ENCODE measurements at places on chromosomes 11 and 22. TPM values are rescaled to one million over a fixed set of nuclear protein-coding genes. Genes with fewer than 3 reads are reported as not detected.

DNA sequence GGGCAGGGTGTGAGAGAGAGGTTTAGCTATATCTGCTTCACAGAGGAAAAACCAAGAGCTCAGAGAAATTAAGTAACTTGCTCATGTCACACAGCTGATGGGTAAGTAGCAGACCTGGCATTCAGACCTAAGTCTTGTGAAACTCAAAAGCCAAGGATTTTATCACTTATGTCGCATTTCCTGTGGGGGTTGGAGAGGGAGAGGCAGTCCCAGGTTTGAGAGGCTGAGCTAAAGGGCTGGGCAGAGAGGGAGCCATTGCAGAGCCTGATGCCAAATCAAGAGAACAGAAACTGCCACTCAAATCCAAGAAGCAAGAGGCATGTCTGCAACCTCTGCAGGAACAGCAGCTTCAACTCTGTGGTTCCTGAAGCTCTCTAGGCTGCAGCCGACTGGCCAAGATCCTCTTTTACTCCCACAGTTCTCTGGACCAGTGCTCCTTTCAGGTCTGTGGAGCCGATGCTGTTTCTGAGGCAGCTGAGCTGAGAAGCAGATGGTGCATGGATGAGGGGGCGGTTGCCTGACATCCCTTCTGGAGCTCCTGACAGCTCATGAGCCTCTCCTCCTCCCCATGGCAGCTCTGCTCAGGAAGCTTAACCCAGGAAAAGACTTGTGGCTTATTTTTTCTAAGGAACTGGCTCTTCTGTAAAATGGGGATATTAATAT, 47.6 kb upstream of the NAV2 start:
- H3K4me3 ChIP-seq, result no peak overlapping the region
- no peaks in the 10 kb centered on the region for H3K36me3 ChIP-seq
- peaks cover 17% of the 10 kb centered on the region for H3K4me1 ChIP-seq
- DNase-seq, result no peak
- peaks cover 5% of the 10 kb centered on the region for H3K27me3 ChIP-seq
- no peak overlapping the region for H3K27ac ChIP-seq

The ALDH3B1 gene
- not detected for total RNA-seq

GRCh38 chr22:46572911-46573780, 35.7 kb upstream of the CELSR1 start:
- no peak for DNase-seq
- H3K4me3 ChIP-seq, result no peak overlapping the region
- peaks cover 16% of the 10 kb centered on the region for H3K27me3 ChIP-seq
- no peak overlapping the region for H3K27ac ChIP-seq

DNA sequence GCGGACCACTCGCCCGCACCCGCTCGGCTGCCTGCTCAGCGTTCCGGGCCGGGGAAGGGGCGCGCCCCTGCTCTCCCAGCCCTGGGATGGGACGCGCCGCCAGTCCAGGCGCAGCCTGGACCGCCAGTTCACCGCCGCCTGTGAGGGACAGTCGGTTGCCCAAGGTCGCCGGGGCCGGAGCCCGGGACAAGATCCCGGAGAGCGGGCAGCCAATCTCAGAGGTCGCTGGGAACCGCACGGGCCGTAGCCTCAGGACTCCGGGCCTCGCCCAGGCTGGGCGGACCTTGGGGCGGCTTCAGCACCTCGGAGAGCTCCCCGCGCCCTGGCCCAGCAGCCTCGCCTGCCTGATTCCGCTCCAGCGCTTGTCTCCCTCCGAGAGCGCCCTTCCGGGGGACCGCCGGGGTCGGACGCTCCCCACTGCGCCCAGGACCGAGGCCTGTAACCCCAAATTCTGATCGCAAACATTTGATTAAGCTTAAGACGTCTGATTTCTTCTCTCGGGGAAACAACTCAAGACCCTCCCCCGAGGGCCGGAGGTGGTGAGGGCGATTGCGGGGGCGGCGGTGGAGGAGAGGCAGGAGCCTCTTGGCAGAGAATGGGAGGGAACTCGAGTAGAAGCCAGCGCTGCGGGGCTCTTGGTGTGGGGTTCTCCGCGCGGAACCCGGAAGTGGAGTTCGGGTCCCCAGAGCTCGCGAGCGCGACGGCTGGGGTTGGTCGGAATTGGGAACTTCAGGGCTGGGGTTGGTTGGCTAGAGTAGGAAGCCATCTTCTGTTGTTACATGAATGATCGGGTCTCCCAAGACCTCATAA, 1.1 kb upstream of the CHRM4 start:
- peaks cover 7% of the 10 kb centered on the region for H3K4me1 ChIP-seq
- peaks cover 22% of the 10 kb centered on the region for H3K27me3 ChIP-seq
- peaks cover 25% of the 10 kb centered on the region for H3K36me3 ChIP-seq
- DNase-seq, result peak; percentile 90
- peak overlapping the region; percentile 61 for H3K27ac ChIP-seq

DNA sequence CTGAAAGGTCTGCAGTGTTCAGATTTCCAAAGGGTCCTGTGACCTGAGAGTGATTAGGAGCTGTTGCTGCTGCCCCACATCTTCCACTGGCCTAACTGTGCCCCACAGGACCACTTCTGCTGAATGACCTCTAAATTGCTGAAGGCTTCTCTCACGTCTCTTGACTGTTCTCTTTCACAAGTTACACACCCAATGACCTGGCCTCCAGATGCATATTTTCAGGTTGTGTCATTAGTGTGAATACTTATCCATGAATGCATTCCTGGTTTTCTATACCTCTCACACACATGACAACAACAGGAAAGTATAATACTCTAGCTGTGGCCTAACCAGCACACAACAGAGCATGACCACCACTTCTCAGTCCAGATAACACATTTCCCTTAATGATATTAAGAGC, 15.4 kb downstream of the PRR14L start:
- H3K27me3 ChIP-seq, result no peaks in the 10 kb centered on the region
- no peak overlapping the region for H3K4me3 ChIP-seq
- H3K36me3 ChIP-seq, result peaks cover 4% of the 10 kb centered on the region
- no peaks in the 10 kb centered on the region for H3K4me1 ChIP-seq
- no peak for DNase-seq

The CECR2 gene
- 65.3 TPM for total RNA-seq

The ART1 gene
- not detected for total RNA-seq

GRCh38 chr11:123833095-123833494, 26.9 kb upstream of the OR6M1 start:
- no peak overlapping the region for H3K27ac ChIP-seq
- no peaks in the 10 kb centered on the region for H3K36me3 ChIP-seq
- H3K27me3 ChIP-seq, result peaks cover 6% of the 10 kb centered on the region
- H3K4me3 ChIP-seq, result no peak overlapping the region
- H3K4me1 ChIP-seq, result no peaks in the 10 kb centered on the region

- H3K36me3 ChIP-seq, result peaks cover 8% of the 10 kb centered on the region
- H3K4me1 ChIP-seq, result no peaks in the 10 kb centered on the region
- no peak overlapping the region for H3K27ac ChIP-seq
- H3K27me3 ChIP-seq, result peaks cover 15% of the 10 kb centered on the region
- H3K4me3 ChIP-seq, result no peak overlapping the region
These were observed 5.7 kb downstream of the SLC16A8 start for GRCh38 chr22:38078046-38078840.

GRCh38 chr11:72240461-72241290, 3.3 kb downstream of the PHOX2A start:
- no peak overlapping the region for H3K27ac ChIP-seq
- H3K27me3 ChIP-seq, result peaks cover 32% of the 10 kb centered on the region
- H3K4me3 ChIP-seq, result peak overlapping the region; percentile 27
- H3K36me3 ChIP-seq, result peaks cover 3% of the 10 kb centered on the region
- H3K4me1 ChIP-seq, result peaks cover 24% of the 10 kb centered on the region

The MPEG1 gene
- total RNA-seq, result not detected

DNA sequence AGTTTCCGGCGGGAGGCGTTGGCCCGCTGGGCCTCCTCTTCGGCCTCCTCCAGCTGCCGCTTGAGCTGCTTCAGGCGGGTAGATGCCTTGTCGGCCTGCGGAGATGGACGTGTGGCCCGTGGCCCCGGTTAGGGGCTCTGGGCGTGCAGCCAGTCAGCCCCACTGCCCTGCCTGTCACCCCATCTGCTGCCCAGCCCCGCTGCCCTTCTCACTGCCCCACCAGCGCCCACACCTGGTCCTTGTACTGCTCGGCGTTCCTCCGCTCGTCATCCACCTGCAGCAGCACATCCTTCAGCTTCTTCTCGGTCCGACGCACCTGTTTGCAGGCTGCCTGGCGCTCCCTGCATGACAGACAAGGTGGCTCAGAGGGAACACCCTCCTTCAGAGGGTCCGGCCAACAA, 31.2 kb downstream of the APOL1 start:
- no peak for DNase-seq
- no peak overlapping the region for H3K4me3 ChIP-seq

The ARHGAP1 gene
- total RNA-seq, result 69.5 TPM

- H3K27me3 ChIP-seq, result peaks cover 2% of the 10 kb centered on the region
- peak overlapping the region; percentile 94 for H3K4me3 ChIP-seq
- H3K36me3 ChIP-seq, result peaks cover 16% of the 10 kb centered on the region
- H3K27ac ChIP-seq, result peak overlapping the region; percentile 100
- peaks cover 39% of the 10 kb centered on the region for H3K4me1 ChIP-seq
- DNase-seq, result peak; percentile 82
These were observed 935 bp downstream of the QSER1 start for GRCh38 chr11:32893343-32894148.

The SCT gene
- total RNA-seq, result 1.8 TPM

GRCh38 chr11:10678101-10678500, 15.5 kb downstream of the IRAG1 start:
- peaks cover 2% of the 10 kb centered on the region for H3K27me3 ChIP-seq
- no peak overlapping the region for H3K4me3 ChIP-seq
- DNase-seq, result no peak

The BSCL2 gene
- 53.6 TPM for total RNA-seq

DNA sequence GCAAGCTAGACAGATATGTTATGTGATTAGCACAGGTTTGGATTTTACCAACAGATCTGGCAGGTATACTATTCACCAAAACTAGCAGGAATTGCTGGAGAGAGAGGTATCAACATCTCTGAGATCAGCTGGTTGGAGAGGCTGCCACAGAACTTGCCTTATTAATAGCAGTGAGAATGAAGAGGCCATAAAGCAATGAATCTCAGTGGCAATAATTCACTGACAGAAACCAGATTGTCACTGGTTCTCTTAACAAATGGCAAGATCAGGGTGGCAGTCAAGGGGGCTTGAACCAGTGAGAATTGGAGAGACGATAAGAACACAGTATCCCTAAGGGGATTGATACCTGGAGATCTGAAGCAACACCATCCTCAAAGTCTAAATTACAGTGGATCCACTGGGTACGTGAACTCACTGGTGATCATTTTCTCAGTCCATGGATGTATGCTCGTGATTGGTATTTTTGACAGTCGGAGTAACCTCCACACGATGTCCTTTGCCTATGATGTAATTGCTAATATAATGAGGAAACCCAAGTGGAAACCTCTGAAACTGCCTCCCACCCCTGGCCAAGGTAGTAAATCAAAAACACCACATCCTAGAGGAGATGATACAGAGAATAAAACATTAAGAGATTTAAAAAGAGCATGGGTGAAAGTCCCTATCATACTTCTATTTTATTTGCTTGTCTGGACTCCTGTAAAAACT, 17.7 kb upstream of the SLC5A12 start:
- no peak overlapping the region for H3K4me3 ChIP-seq
- DNase-seq, result no peak
- H3K36me3 ChIP-seq, result no peaks in the 10 kb centered on the region
- H3K4me1 ChIP-seq, result no peaks in the 10 kb centered on the region

GRCh38 chr11:6505577-6506240, 8.6 kb downstream of the DNHD1 start:
- no peak overlapping the region for H3K27ac ChIP-seq
- peaks cover 4% of the 10 kb centered on the region for H3K36me3 ChIP-seq
- no peak overlapping the region for H3K4me3 ChIP-seq
- DNase-seq, result peak; percentile 26
- no peaks in the 10 kb centered on the region for H3K27me3 ChIP-seq

Measured in endothelial cell (in vitro differentiated cells).